Aorta (tissue), 5 donors: ENCODE measurements at places on chromosomes 2 and 18. TPM values are rescaled to one million over a fixed set of nuclear protein-coding genes. Genes with fewer than 3 reads are reported as not detected.

GPR45 gene
- total RNA-seq, result not detected

GATA6 gene
- 41.5 TPM for total RNA-seq

SLC8A1 gene
- total RNA-seq, result 35.9 TPM

ARPC2 gene
- 367 TPM for total RNA-seq

CFAP53 gene
- 0.49 TPM for total RNA-seq

DNA sequence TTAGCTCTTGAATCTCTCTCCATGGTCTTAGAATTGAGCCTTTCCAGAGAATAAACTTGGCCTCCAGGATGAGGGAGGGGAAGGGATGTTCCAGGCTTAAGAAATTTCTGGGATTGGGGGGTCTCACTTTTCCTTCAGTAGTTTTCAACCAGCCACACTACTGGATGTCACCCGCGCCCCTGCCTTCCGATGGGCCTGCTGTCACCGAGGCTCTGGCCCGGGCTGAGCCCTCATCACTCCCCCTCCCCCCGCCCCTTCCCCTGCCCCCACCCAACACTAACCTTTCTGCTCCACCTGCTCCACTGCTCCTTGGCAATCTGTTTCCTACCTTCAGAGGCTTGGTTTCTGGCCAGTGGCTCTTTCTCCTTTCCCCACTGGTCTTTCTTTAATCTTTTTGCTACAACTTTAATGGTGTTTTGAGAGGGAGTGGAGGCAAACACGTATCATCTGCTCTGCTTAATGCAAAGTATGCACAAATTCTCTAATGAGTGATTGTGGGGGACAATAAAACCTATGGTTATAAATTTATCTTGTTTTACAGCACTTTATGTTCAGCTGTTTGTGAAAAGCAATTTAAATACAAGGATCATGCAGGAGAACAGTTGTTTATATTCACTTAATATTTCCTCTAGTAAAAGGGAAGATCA is 155.1 kb downstream of the WDSUB1 start:
- DNase-seq, result no peak

- DNase-seq, result no peak
These were observed 125.8 kb downstream of the VWC2L start for GRCh38 chr2:214536625-214537024.

GRCh38 chr2:202432776-202433175 is 56.6 kb downstream of the BMPR2 start:
- DNase-seq, result no peak

- no peak for DNase-seq
These were observed 42.4 kb downstream of the KLHL29 start for GRCh38 chr2:23427350-23427749.

DNA sequence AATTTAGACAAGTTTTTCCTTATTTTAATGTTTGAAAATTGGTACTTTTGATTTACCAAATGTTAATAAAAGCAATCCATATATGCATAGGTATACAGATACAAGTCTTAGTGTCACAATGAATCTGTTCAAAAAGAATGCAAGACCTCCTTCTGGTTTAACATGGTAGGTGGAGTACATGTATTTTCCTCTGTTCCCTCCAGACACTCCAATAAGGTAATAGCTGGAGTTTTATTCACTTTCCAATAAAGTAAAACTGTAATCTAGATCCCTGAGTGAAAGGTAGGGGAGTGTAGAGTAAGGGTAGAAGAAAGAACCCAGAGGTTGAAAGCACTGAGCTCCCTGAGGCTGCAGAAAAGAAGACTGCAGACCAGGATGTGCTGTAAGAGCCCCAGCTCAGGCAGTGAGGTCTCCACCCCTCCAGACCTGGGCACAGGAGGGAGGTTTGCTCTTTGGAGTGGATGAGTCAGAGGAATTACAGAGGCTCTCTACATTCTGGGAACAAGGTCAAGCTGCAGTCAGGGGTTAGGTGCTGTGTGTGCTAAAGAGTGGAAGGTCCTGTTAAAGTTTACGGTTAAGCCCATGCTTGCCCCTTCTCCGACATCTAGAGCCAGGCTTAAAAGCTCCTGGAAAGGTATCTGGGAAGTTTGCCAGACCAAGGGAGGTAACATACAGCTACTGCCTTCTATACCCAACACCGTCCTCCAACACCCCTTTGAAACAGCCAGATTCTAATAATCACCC is 27.6 kb upstream of the STAT1 start:
- no peak for DNase-seq

- DNase-seq, result no peak
These were observed 787 bp upstream of the TBR1 start for GRCh38 chr2:161415034-161415986.
